ENCODE measurements at places on chromosomes 3 and 15. TPM values are rescaled to one million over a fixed set of nuclear protein-coding genes. Genes with fewer than 3 reads are reported as not detected.

GRCh38 chr15:36584511-36584910 lies 5.1 kb downstream of the CDIN1 start:
- DNase-seq: no peak

DNA sequence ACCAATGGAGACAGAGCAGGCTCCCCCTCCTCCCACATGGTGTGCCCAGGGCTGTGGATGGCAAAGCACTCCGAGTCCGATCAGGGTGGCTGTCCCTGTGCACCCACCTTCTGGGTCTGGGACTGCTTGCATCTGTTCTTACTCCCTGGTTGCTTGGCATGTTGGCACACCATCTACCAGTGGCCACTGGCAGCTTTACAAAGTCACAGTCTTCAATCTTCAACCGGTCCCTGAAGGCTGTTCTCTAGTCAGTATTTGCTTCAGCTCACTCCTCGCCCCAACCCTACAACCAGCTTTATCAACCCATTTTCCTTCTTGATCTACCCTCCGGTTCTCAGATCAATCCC lies 14.8 kb downstream of the HOMER2 start:
- DNase-seq: peak; percentile 45

DNA sequence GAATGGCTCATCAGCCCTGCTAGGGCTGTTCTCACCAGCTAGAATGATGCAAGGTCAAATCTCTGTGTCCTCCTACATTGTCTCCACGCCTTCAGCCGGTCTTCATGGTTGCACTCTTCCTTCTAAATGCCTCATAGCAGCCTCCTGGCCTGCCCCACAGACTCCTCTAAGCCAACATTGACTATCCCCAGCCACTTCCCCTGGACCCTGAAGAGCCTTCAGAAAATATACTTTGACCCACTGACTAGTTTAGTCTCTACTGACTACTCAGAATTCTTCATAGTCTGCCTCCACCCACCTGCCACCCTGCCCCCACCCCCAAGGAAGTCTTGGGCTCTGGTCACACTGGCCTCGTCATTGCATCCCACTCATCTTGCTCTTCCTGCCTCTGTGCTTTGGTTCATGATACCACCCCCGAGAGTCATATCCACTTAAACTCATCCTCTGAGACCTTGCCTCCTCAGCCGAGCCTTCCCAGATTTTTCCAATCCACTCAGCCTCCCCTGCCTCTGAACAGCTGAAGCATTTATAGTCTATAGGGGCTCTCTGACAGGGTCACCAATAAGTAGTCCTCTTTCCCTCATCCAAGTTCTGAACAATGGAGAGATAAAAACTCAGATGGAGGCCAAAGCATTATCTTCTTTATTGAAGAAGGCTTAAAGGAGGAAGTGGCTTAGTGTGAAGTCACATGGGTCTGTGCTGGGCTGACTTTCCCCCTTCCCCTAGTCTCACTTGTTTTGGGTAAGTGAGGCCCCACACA lies 9.5 kb upstream of the DOCK3 start:
- DNase-seq: no peak

DNA sequence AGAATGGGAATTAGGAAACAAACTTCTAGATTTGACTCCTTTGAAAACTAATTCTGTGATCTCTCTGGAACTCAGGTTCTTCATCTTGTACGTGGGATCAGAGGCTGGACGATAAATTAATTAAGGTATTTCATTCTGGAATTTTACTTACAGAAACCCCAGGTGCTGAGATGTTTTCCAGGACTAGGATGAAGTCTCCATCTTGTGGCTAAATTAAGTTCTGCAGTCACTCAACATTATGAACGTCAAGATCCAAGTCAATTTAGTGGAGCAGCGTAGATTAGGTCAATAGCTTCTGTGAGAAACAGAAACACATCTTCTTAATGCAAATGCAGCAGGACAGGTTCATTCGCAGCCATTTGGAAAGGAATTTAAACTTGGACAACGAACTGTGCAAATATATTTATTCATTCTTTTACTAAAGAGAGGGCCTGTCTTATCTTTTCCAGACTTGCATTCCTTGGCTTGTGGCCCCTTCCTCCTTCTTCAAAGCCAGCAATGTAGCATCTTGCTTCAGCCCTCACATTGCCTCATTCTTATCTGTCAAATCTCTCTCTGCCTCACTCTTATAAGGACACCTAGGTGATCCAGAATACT lies 26.7 kb upstream of the TMC3 start:
- DNase-seq: no peak

- DNase-seq: no peak
Measured at GRCh38 chr15:31265090-31265870, 61.4 kb upstream of the KLF13 start.

- no peak for DNase-seq
Measured at GRCh38 chr3:16883057-16883722, 1.6 kb upstream of the PLCL2 start.

DNA sequence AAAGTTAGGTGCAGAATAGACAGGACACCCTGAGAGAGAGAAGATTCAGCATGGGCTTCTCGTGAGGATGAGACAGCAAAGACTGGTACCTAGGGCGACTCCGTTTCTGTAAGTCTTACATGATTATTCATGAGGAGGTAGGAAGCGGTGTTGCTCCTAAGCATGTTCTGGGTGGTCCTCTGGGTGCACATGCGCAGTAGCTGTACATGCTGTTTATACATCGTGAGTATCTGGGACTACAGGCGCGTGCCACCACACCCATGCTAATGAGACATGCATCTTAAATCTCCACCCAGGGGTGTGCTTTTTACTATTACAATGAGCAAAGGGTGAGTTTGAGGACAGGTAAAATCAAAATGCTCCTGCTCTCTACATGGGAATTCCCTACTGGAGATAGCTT lies 12.3 kb downstream of the ALPK3 start:
- DNase-seq: no peak

DNA sequence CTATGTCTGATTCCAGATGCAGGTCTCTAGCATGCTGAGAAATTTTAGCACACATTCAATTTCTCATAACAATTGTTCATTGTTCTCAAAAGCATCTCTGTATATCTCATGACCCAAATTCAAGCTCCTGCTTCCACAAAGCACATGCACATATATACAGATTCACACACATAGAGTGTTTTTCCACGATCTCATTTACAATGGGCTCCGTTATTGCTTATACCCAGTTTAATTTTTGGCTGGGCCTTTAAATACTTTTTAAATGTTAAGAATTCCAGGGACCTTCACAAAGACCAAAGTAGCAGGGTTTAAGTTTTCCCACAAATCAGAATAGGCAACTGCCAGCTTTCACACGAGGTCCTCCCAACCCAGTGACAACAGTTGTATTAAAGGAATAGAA lies 333.5 kb upstream of the SEMA6D start:
- no peak for DNase-seq

DNA sequence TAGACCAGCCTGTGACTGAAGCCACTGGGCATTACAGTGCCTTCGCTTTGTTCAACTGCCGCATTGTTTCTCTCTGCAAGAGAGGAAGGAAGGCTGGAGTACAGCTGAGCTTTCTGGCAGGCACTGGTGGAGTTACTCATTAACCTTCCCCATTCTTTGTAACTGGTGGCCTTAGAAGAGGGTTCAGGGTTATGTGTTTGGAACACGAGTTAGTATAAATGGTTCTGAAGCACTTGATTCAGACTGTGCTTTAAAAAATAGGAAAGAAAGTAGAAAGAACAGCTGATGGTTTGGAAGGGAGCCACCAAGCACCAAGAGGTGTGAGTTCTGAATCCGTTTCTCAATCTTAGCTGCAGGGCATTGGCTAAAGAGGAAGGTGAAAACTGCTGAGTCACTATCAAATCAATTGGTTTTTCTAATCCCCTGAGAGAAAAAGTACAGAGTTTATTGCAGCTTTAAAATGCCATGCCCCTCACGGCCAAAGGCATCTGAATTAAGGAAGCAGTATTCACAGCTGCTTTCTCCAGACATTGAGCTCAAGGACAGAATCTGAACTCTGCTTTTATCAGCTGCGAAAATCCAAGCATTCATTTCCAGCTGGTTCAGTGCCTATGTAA lies 3.6 kb downstream of the HGD start:
- DNase-seq: no peak

GRCh38 chr3:160180581-160181216 lies 44.5 kb upstream of the C3orf80 start:
- DNase-seq: no peak

DNA sequence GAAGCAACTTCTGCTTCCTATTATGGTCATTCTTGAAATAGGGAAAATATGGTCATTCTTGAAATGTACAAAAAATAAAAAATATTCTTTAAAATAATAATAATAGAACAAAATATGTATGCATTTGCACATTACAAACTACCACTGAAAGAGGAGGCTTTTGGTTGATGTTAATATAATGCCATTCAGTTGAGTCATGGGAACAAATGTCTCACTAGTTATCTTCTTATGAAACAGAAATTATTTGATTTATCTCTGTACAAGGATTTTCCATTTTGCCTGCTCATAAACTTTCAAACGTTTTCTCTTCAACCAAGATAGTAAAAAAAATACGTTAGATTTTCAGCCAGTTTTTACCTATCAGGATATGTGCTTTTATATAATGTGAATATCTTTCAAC lies 1662.7 kb downstream of the OTOL1 start:
- no peak for DNase-seq

GRCh38 chr3:58482917-58483636 lies 8.8 kb upstream of the KCTD6 start:
- DNase-seq: no peak

The TEX9 gene
- 6.0 TPM for total RNA-seq

The APOD gene
- total RNA-seq: 32.0 TPM

The CLDN18 gene
- total RNA-seq: 8.1 TPM

The CPNE9 gene
- 0.12 TPM for total RNA-seq

The TM4SF18 gene
- 4.2 TPM for total RNA-seq

The MED12L gene
- 0.64 TPM for total RNA-seq

The ROPN1 gene
- not detected for total RNA-seq

The PRSS50 gene
- total RNA-seq: 0.35 TPM

Measured in pancreas (tissue), 10 donors.